ENCODE measurements at places on chromosomes 6 and 20.

GRCh38 chr6:129134535-129134934 is 251.6 kb downstream of the LAMA2 start:
- no peak for DNase-seq

- no peak for DNase-seq
Measured at GRCh38 chr6:170128811-170129681, 161.8 kb downstream of the DLL1 start.

GRCh38 chr6:79718509-79719247 is 87.5 kb downstream of the SH3BGRL2 start:
- no peak for DNase-seq

DNA sequence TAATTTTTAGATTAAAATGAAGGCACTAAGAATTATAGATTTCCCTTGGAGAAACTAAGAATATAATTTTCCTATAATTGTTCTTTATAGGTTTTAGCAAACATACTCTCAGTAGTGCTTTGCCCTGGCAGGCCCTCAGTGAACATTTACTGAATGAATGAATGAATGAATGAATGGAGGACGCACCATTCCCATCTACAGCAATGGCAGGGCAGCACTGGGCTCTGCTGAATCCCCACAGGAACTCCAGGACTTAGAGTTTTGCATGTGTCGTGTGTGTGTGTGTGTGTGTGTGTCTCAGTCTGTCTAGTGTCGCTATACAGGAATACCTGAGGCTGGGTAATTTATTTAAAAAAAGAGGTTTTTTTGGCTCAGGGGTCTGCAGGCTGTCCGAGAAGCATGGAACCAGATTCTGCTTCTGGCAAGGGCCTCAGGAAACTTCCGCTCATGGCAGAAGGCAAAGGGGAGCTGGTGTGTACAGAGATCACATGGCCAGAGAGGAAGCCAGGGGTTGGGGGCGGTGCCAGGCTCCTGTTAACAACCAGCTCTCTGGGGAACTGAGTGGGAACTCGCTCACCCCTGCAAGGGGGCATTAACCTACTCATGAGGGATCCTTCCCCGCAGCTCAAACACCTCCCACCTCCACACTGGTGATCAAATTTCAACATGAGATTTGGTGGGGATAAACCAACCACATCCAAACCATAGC is 20.1 kb downstream of the RNASET2 start:
- no peak for DNase-seq

DNA sequence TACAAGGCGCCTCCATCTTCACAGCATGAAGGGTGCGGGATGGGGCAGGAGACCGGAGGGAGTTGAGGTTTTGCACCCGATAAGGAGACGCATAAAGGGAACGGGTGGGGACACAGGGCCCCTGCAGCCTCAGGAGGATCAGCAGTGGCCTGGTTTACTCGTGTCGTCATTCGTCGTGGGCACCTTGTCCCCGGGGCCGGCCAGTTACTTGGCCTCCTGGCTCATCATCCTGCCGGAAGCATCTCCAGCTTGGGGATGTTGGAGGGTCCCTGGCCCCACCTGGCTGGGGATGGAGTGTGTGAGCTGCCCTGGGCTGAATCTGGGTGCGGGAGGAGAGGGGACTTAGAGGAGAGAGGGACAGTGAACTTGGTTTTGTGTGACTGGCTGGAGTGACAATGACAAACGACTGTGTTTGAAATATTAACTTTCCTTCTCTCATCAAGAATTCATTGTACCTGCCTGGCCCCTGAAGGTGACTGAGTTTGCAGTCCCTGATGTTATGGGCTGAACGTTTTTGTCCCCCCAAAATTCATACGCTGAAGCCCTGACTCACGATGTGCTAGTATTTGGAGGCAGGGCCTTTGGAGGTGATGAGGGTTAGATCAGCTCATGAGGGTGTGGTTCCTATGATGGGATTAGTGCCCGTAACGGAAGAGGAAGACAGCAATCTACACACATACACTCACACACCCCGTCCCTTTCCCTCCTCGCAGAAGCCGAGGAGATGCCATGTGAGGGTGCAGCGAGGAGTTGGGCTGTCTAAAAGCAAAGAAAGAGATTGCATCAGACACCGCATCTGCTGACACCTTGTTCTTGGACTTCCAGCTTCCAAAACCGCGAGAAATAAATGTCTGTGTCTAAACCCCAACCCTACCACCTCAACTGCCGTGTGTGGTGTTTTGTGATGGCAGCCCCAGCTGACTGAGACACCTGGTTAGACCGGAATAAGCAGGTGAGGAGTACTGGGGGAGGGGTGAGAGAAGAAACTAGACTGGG is 65.0 kb upstream of the MAP3K4 start:
- DNase-seq, result no peak

GRCh38 chr20:10658876-10659632 is 14.7 kb downstream of the JAG1 start:
- no peak for DNase-seq

Measured in right renal cortex interstitium (tissue), 3 donors.